Activated CD4-positive, CD25-positive, alpha-beta regulatory T cell treated with anti-CD3 and anti-CD28 coated beads, Interleukin-2, amount 50 U/mL, for 72 hours (primary cell): ENCODE measurements at places on chromosomes 12 and 14.

- no peak for DNase-seq
Observed at GRCh38 chr12:53781228-53781801, 29.5 kb upstream of the CISTR start.

DNA sequence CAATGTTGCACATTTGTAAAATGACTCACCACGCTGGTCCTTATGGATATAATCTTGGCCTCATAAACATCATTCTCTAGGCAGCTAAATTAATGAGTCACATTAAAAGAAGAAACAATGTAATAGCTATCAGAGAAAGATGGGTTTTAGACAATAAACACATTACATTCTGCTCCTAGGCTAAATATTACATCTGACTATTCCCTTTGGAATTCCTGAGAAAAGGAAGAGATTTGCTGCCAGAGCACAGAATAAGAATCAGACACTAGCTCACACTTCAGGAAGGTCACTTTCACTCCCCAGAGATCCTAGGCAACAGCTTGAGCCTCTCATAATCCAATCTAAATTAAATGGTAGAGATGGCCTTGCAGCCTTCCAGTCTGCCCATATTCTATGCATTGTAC is 218.2 kb downstream of the PTPRO start:
- no peak for DNase-seq

DNA sequence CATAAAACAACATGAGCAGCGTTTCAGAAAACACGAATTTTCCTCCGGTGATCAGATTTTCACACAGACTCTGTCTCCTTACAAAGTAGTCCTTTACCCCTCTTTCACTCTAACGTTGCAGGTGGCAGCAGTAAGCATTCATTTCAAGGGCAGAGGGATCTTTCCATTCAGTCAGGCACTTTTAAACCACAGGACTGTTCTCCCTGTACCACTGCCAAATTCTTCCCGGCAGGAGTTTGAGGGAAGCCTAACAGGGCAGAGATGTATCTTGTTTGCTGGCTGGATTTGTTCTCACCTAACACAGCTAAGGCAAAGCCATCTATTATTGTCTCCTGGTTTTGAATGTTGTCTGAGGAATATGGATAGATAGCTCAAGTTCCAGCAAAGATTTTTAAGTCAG is 1187.3 kb upstream of the SEL1L start:
- DNase-seq, result no peak

- DNase-seq, result no peak
Observed at GRCh38 chr14:46250113-46250703, 401.4 kb downstream of the RPL10L start.

- DNase-seq, result no peak
Observed at GRCh38 chr12:14193639-14194038, 171.8 kb upstream of the ATF7IP start.

- no peak for DNase-seq
Observed at GRCh38 chr14:65290830-65291229, 121.7 kb upstream of the FUT8 start.

DNA sequence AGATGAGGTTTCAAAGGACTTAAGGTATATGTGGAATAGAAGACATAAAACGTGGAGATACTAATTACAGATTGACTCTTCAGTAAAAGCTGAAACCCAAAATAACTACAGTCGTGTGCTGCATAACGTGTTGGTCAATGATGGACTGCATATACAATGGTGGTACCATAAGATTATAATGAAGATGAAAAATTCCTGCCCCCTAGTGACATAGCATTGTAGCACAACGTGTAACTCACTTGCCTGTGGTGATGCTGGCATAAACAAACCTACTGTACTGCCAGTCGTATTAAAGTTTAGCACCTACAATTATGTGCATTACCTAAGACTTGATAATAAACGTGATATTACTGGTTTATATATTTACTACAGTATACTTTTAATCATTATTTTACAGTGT is 150.3 kb downstream of the LRRK2 start:
- DNase-seq, result no peak

- DNase-seq, result no peak
Observed at GRCh38 chr12:29960122-29960521, 176.4 kb upstream of the TMTC1 start.

- no peak for DNase-seq
Observed at GRCh38 chr12:101653503-101653902, 43.9 kb upstream of the CHPT1 start.

DNA sequence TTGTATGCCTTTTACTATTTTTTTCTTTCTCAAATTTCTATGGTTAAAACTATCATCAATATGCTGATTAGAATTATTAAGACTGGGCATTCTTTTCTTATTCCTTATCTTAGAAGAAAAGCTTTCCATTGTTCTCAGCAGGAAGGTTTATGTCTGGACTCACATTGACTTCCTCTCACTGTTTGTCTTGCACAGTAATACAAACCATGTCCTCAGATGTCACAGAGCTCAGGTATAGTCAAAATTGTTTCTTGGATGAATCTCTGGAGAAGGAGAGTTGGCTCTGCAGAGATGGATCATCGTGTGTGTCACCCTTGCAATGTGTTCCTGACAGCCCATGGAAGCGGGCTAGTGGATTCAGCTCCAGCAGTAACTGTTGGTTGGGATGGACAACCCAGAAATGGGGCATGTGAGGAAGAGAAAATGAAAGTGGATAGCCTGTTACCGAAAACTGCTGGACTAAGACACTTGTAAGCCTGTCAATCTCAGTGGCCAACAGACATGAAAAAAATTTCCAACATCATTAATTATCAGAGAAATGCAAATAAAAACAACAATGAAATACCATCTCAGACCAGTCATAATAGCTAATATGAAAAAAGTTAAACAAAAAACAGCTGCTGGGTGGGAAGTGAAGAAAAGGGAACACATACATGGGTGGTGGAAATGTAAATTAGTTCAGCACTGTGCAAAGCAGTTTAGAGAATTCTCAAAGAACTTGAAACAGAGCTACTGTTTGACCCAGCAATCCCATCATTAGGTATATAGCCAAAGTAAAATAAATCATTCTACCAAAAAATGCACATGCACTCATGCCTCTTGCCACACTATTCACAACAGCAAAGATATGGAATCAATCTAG is 967.8 kb downstream of the TMEM121 start:
- no peak for DNase-seq

- no peak for DNase-seq
Observed at GRCh38 chr12:100031836-100032235, 47.1 kb upstream of the ANKS1B start.

DNA sequence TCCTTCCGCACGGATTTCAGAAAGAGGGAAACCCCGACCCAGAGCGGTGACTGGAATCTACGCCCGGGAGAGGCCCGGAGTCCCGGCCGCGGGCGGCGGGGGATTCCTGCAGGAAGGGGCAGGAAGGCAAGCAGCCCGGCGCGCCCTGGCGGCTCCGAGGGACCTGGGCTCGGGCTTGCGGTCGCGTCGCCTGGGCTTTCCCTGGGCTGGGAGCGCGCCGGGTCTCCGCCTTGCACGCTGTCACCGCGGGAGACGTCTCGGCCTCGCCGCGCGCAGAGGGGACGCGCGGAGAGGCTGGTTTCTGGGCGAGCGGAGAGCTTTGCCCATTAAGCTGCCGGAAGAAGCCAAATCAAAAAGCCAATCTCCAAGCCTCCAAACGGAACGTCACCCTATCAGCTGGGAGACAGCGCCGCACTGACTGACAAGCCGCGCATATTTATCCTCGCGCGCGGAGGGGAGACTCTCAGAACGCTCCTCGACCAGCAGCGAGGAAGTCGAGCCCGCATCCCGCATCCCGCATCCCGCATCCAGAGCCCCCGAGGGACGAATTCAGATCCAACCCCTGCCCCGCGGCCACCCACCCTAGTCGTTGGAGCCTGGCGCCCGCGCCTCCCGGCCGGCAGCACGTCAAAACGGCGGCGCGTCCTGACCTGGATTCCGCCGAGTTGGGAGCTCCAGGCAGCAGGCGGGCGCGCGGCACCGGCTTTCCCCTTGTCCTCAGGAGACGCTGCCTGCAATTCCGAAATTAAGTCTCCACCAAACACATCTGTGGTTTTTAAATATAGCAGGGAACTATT is at the start of gene SLC8A3:
Gene SLC8A3, minus strand, starts transcription at position 293 of the 797 bp plus-strand sequence. CDS start 20,529 bp downstream, outside the sequence.
- no peak for DNase-seq

DNA sequence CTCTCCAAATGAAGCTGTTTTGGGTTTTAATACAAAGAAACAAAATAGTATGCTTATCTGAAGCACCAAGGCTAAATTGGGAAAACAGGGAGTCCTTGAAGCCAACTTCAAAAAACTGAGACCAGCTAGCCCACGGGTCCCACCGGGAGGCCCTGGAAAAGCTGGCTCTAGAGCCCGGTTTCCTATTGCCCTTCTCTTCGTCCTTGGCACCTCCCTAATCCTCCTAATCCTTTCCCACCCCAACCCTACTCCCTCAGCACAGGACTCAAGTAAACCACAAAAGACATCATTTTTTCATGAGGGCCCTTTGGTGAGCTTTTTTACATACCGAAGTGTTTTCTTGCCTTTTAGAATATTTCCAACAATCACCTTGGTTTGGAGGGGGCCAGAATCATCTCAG is 11.3 kb downstream of the LRRC74A start:
- DNase-seq, result no peak

DNA sequence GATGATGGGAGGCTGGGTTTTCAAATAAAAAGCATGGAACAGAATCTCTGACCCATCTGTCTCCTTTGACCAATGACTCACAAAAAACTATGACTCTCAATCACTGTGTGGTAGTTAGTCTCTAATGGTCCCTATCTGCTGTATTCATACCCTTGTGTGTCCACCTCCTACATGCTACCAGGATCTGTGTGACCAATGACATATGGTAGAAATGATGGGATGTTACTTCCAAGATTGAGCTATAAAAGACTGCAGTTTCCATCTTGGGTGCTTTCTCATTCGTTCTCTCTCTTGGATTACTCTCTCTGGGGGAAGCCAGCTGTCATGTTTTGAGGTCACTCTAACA is 144.7 kb upstream of the BTG1 start:
- no peak for DNase-seq

DNA sequence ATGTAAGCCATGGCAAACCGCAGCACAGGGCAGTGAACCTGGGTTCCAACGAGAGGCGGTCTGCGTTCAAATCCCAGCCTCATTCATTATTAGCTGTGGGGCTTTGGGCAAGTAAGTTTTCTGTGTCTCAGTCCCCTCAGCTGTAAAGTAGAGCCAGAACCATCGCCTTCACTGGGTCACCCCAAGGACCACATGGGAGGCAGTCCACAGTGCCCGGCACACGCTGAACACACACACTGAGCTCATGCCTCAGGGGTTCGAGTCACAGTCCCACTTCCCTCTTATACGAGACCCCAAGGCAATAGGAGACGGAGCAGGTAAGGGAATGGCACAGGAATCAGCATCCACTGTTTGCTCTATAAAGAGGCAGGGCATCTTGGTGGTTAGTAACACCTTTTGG is 19.1 kb downstream of the LRTM2 start:
- DNase-seq, result no peak

- no peak for DNase-seq
Observed at GRCh38 chr12:33724867-33725266, 285.2 kb upstream of the SYT10 start.

DNA sequence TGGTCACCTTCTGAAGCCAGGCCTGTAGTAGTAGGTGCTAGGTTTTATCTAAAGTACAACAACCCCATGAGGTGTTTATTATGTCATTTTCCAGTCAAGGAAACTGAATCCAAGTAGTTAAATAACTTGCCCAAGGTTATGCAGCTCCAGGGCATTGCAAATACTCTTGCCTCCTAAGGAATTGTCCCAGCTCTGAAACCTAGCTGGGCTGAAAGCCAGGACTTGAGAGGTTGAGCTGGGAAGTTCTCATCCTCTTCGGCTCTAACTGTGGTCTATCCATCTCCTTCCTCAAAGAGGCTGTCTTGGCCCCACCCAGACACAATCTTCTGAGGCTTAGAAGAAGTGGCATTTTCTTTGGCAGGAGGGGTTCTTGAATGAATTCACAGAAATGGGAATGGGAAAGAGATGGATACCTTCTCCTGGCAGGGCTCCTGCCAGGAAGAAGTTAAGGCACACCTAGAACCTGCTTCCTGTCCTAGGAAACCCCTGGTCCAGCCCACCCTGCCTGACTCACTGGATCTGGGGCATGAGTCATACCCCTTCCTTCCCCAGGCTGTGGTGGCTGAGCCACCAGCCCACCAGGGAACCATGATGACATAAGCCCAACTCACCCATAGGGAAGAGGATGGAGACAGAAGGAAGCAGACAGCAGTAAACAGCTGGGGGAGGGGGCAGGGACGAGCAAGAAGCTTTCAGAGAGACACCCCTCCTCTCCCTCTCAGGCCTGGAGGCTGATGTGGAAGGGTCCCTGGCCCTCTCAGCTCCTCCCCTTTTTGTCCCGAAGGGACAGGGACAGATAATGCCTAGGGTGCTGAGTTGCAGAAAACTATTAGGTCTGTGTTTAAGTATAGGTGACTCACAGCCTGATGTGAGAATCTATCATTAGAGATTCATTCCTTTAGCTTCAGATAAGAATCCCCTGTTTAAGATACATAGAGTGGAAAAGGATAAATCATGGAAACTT is 2.1 kb upstream of the PLEK2 start:
- DNase-seq, result no peak

GRCh38 chr14:53621433-53621832 is 335.2 kb downstream of the BMP4 start:
- no peak for DNase-seq

DNA sequence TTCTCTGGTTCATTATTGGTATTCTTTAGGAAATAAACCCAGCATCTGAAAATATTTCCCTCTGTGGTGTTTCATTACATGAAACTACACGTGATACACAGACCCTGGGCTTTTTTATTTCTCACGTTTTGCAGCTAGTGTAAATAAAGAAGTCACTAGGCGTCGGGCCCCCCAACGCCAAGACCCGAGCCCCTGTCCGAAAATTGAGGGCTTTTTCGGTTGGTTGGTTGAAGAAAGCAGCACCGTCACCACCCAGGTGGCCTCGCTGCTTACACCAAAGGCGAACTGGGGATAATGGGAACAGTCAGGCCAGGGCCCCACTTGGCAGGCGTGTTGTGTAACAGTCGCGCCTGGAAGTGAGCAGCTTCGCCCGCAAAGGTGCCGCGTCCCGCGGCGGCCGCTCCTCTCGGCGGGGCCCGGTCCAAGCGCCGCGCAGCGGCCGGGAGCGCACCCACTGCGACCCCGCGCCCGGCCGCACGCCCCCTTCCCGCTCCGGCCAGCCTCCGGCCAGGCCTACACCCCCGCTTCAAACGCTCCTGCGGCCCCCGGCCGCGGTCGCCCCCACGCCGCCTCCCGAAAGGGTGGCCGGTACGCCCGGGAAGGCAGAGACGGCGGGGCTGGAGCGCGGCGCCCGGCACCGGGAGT is 1.2 kb downstream of the DUSP16 start:
- peak; percentile 61 for DNase-seq

- DNase-seq, result no peak
Observed at GRCh38 chr12:22677781-22678574, 53.0 kb downstream of the ETNK1 start.

GRCh38 chr14:23883684-23884540 is 69.7 kb upstream of the DHRS4 start:
- DNase-seq, result no peak

GRCh38 chr12:26622601-26623000 is 210.4 kb downstream of the ITPR2 start:
- DNase-seq, result no peak

GRCh38 chr14:61539631-61540030 is 155.7 kb upstream of the HIF1A start:
- DNase-seq, result no peak

GRCh38 chr12:6644257-6644596 is 3.0 kb downstream of the ACRBP start:
- no peak for DNase-seq
